Activated CD8-positive, alpha-beta memory T cell treated with anti-CD3 and anti-CD28 coated beads, Interleukin-2, amount 50 U/mL, for 4 hours (primary cell): ENCODE measurements at places on chromosomes 16 and 17.

GRCh38 chr16:53099318-53100130 lies 44.7 kb downstream of the CHD9 start:
- DNase-seq: peak; percentile 55

DNA sequence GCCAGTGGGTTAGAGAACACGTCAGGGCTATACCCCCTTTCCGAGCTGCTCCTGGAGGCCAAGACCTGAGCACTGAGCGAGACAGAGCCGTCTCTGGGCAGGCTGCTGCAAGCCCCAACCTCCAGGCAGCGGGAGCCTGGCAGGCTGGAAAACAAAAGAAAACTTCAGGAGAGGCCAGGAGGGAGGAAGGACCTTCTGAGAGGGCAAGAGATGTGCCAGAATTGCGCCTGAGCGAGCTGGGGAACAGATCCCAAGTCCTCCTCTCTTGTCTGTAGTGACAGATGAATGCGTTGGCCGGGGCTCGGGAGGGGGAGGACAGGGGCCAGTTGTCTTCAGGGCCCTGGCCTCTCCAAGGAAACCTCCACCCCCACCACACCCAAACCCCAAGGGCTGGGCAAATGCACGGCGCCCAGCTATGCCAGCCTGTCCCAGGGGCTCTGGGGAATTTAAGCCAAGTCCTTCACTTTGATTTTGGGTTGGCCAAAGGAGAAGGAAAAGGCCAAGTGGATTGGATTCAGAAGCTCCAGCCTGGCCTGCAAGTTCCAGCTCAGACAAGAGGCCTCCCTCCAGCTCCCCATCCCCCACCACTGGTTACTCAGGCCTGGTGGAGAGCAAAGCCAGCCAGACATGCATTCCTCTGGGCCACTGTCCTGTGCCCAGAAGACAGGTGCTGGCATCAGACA lies 18.1 kb downstream of the SDK2 start:
- no peak for DNase-seq

DNA sequence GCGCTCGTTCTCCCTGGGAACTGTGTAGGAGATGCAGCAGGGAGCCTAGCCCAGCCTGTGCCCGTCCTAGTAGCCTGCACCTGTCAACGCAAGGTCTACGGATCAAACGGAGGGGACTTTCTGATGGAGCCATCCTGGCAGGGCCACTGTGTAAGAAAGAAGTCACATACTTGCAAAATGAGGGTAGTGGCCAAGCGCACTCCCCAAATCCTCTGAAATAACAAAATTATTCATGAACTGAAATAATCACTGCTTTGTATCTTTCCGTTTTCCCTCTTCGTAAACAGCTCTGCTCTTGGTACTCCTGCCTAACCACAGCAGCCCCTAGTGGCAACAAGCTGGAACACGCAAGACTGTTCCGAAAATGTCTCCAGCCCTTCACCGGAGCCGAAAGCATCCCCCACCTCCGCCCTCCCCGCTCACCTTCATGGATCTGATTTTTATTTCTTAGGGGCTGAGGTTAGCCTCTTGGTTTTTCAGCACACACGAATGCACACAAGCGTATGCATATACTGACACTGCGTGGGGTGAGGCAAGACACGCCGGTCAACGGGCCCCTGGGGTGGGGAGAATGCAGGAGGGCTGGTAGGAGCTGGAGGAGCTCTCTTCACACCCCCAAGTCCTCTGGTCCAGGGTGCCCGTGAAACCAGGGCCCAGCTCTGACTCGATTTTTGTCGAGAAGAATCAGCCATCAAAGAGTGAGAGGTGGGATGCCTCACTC lies 100.8 kb downstream of the ABCC12 start:
- no peak for DNase-seq

DNA sequence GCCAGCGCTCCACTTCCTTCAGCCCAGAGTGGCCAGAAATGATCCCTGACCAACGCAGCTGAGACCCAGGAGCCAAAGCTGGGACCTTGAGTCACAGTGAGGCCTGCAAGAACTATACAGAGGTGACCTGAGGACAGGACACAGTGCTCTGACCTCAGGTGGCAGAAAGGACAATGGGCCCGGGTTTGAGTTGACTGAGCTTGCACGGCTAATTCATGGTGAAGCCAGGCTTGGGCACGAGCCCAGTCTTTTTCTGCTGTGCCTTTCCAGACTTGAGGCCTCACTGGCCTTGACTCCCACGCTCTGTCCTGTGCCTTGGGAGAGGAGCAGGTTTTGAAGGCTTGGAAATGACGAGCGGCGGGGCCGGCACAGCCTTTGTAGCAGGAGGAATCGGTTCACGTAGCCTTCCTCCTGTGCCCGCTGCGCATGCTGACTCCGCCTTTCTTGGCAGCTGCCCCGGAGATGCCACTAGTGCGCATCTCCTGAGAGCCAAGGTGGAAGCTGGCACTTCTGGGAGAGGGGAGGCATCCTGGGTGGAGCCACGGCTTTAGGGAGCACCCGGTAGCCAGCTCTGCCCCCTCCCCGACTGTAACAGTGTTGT lies 34.9 kb downstream of the NDEL1 start:
- DNase-seq: no peak

DNA sequence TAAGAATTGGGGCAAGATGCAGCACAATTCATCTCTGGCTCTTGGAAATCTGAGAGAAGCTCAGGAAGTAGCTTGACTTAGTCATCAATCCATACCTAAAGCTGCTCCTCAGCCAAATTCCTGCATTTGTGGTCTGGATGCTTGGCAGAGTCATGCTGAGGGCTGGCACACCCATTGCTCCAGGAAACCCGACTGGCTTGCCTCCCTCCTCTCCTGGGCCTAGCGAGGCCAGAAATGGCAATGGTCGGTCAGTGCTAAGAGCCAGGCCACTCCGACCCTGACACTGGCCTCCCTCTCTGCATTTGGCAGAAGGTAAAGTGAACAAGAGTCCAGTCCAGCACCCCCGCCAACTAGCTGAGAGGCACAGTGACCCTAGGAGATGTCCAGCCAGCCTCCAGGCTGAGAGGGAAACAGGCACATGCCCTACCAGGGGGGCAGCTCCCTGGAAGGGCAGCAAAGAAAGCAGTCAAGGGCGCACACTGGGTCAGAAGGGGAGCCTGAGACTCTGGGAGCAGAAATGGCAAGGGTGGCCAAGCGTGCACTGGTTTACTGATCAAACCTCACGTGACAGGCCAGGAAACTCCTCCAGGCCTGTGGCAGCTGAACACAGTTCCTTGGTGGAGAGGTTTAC lies 10.0 kb downstream of the POLDIP2 start:
- DNase-seq: no peak

- no peak for DNase-seq
Observed at GRCh38 chr17:19706791-19707727, 9.3 kb downstream of the SLC47A2 start.

DNA sequence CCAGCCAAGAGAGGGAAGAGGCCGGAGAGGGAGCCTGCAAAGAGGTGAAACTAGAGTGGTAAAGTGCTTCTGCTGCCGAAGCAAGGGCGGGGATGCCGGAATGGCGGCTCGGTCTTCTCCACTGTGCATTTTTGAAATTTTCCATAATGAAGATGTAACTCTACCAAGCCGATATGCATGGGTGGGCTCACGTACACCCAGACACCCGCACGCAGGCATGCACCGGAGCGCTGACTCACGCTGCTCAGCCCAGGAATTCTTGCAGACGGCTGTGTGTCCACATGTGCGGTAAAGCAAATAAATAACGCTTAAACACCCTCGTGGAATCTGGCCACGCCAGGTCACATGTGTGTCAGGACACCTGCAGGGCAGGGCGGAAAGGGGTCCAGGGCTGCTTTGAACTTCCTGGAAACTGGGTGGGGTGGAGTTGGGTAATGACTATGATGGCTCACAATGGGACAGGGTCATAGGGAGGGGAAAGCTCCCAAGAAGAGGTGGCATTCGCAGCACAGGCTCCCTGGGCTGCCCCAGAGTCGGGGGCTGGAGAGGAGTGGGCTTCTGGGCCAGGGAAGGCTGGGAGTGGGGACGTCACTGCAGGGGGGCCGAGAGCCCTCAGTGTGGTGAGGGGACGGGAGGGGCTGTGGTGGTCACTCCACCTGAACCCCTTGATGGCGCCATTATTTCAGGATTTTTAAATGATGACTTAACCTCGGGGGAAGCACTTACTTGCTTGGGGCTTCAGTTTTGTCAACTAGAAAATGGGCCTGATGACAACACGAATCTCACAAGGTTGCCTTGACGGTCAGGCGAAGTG lies 265.5 kb downstream of the PARN start:
- no peak for DNase-seq

GRCh38 chr17:75571197-75571884 lies 16.3 kb upstream of the MYO15B start:
- DNase-seq: no peak
